C1 segment of cervical spinal cord (tissue), 14 donors: ENCODE measurements at places on chromosomes 5 and 9.

- no peak for DNase-seq
Measured at GRCh38 chr9:79264511-79265355, 307.0 kb upstream of the TLE4 start.

DNA sequence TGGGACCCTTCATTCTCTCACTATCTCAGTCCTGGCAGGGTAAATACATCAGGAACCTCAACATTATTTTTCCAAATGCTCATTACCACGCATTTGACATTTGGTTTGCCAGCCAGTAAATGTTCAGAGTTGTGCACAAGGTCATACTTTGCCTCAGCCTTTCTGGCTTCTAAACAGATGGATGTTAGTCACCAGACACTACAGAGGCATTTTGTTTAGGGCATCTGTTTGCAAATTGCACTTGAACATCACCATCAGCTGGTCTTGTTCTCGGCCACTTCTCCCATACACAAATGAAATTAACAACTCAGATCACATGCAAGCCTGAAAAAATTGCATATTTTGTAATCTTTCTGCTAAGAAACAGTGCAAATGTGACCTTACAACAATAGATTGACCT lies 75.0 kb upstream of the SLC1A1 start:
- DNase-seq, result no peak

DNA sequence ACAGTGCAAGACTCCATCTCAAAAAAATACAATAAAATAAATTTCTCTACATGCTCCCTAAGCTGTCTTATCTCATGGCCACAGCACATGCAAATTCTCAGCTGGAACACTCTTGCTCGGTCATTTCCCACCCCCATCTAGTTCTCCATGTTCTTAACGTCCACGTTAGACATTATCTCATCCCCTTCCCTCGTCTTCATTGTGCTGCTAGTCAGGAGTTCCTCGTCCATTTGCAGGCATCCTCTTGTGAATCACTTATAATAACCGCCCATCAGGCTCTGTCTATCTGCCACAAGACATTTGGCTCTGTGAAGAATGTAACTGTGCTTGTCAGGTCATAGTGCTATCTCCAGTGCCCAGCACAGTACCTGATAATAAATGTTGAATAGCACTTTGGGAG lies 32.9 kb upstream of the GOLGA1 start:
- DNase-seq, result no peak

- no peak for DNase-seq
Measured at GRCh38 chr9:104868303-104868686, 59.7 kb downstream of the ABCA1 start.

GRCh38 chr5:154324033-154324432 lies 121.8 kb upstream of the SAP30L start:
- no peak for DNase-seq
